ENCODE measurements at places on chromosomes 7 and 10.
A peak's percentile ranks its signal among the peaks of the same experiment; 100 is the strongest.

DNA sequence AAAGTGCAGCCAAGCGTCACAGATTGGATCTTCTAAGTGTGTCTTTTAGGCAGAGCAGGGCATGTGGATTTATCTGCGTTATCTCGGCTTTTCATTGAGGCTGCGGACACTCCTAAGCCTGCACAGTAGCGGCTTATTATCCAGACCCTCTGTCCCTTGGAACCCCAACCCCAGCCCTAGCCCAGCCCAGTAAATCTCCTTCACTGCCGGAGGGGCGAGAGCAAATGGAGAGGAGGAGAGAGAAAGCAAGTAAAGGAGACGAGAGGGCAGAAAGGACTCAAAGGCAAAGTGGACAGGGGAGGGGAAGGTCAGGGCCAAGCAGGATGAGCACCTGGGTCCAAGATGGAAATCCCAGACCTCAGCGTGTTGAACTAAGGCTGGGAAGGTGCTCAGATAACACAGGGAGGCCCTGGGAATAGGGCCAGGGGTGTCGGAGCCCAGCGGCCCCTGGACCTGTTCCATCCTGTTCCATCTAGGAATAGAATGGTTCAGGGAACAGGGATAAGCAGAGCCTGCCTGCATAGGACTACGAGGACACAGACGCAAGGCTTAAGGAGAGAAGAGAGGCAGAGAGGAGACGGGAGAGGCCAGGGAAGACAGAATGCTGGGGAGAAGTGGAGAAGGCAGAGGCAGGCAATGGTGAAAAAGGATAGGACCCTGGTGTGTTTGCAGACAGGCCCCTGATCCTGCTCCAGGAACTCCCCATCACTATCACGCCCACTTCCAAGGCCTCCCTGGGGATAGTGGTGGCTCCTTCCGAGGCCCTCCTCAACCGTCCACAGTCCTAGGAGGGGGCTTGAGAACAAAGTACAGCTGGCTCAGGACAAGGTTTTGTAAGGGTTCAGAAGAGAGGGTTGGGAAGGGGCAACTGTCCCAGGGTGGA, 99.6 kb downstream of the CHST15 start:
- no peak for DNase-seq

DNA sequence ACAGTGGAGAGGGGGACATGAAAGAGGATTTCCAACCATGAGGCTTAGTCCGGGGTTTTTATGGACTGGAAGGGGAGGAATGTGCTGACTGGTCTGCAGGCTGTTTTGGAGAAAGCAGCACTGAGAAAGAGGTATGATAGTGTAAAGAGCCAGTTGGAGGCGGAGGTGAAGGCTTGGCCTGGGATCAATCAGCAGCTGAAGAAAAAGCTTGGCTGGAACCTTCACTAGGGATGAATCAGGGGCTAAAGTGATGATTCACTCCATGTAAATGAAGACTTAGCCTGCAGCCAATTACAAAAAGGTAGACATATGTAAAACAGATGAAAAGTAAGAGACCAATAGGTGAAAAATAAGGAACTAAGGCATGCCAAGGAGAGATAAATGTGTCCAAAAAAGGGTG, 1382.6 kb downstream of the GATA3 start:
- no peak for DNase-seq

- no peak for DNase-seq
Observed at GRCh38 chr7:70486977-70487376, 645.0 kb upstream of the GALNT17 start.

- no peak for DNase-seq
Observed at GRCh38 chr7:25858200-25858524, 293.8 kb upstream of the NFE2L3 start.

- DNase-seq = no peak
Observed at GRCh38 chr7:38773430-38773829, 135.6 kb downstream of the VPS41 start.

- DNase-seq = no peak
Observed at GRCh38 chr7:121689749-121690148, 183.2 kb upstream of the PTPRZ1 start.

- no peak for DNase-seq
Observed at GRCh38 chr7:50542132-50542531, 23.1 kb downstream of the DDC start.

DNA sequence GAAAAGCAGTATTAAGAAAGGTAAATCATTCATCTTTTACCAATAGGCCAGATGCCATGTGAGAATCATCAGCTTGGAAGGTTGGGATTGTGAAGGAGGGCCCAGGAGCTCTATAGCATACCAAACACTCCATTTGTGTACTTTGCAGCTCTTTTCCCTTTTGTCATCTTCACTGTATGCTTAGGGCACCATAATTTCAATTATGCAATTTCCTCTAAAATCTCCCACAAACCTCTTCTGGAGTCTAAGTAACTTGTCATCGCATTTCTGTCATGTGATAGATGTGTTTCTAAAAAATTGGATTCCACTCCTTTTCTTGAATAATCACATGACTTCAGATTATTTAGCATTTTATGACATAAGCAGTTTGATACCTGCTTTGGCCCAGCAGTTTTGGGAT, 17.9 kb downstream of the RPP30 start:
- no peak for DNase-seq

DNA sequence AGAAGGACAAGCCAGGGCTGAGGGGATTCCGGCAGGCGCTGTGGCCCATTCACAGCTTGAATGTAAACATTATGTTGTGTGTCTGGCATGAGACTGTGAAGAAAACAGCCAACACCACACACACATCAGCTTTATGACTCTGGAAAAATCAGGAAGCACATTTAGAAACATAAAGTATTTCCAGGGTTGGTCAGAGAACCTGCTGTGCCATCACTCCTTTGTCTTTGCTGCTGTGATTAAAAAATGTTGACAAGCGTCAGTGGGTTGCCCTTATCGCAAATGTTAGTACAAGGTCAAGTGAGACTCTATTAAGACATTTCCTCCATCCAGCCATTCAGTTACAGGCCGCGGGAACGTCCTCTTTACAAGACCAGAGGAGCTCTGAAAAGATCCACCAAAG, 95.4 kb downstream of the TAX1BP1 start:
- DNase-seq = no peak

DNA sequence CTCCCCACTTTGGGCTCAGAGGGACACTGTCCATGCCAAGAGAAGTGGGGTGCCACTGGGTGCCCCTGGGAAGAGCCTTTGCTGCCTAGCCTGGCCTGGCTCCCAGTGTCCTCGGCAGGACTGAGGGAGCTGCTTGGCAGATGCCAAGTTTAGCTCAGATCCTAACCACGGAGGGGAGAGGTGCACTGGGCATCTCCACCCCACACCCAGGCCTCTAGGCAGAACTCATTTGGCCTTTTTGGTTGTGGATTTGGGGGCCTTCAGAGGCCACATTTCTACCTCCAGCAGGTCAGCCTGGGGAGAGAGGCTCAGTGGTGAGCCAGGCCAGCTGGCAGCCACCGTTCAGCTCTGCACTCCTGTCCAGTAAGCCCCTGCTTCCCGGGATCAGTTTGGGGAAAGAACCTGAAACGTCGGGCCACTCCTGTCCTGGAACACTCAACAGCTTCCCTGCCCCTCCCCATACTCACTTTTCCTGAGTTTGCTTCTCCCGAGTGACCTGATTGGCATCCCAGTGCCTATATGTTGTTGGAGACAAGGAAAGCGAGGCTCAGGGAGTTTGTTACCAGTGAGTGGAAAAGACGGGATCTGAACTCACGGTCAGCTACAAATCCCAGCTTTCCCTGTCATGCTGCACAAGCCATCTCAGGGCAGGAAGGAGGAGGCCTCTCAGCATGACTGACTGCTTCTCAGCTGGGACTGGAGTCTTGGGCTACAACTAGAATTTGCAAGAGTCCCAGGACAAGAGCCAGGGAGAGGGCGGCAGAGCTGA, 11.2 kb upstream of the CXCL12 start:
- DNase-seq = no peak

DNA sequence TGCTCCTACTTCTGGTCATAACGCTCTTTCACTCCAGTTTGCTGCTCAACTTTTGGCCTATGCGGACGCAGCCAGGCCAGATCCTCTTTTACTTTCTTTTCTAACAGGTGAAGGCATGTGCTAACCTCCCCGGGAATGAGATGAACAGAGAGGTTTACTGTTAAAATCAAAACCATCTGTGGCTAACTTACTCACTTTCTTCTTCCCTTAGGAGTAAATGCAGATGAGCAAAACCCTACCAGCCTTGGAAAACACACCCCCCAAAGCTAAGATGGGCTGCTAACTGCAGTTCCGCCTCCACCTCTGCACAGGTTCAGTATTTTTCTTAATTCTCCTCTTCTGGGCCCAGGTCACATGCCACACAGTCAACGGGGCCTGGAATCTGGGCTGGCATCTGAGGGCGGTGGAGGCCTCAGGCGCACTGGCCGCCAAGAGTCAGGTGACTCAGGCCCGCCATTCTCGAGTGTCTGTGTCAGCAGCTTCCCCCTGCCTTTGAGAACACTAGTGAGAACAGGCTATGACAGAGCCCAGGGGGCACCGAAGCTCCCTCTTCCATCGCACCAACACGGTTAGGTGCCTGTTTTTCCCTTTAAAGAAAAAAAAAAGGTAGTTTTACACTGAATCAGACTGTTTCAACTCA, 11.1 kb downstream of the FAM53B start:
- no peak for DNase-seq

GRCh38 chr10:128054163-128054970, 71.9 kb downstream of the MKI67 start:
- no peak for DNase-seq

DNA sequence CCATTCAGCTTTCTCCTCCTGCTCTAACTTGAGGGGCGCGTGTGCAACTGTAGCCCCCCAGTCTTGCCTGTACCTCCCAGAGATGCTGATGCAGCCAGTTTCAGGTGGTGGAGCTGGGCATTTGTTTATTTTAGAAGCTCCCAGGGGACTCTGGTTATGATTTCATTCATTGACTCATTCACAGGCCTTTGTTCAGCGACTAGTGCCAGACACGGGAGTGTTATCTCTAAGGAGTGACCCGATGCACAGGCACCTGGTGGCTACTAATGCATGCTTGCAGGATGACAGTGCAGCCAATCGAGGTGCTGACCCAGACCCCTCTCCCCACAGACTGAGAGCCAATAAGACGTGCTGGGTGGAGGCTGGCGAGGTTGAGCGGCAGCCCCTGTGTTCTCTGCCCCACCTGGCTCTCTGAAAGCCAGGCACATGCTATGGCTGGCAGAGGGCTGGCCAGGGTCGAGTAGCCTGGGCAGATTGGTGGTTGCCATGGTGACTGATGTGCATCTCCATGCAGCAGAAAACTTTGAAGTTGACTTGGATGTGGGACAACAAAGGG, 19.7 kb upstream of the SLC18A2 start:
- DNase-seq = no peak

GRCh38 chr10:118054383-118054782, 7.6 kb upstream of the RAB11FIP2 start:
- no peak for DNase-seq

DNA sequence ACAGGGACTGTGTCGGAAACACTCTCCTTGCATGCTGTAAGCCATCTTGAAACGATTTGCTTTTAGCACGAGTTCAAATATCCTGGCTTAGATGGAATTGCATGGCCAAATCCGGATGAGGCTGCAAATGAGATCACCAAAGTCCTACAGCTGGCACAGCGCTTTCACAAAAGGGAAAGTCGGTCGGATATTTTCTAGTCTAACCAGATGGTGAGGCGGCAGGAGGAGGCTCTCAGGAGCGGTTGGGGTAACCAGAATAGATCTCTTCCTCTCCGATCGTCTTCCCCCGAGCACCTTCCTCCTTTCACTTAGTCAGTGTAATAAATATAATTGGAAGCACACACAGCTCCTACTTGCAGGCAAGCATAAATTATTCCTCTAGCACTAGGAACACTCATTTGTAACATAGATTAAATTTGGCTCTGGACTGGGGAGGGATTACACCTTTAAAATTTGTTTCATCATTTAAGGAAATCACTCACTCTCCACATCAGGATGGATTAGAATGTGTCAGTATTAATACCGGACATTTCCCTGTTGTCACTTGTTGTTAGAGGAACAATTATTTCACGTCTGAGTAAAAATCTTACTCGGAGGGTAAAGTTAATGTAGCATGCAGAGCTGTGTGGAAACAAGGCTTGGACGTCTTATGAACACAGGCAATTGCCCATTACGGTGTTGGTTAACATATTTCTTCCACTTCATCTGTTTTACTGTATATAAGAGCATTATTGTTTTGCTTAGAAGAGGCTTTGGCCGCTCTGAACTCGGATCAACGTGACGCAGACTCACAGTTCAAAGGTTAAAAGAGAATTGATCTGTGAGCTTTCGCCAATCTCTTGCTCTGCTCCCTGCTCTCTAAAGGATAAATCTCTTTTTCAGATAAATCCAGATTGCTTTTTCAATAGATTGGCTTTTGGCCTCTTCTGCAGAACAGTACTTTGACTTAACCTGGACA, 857.9 kb downstream of the TYW1 start:
- no peak for DNase-seq

DNA sequence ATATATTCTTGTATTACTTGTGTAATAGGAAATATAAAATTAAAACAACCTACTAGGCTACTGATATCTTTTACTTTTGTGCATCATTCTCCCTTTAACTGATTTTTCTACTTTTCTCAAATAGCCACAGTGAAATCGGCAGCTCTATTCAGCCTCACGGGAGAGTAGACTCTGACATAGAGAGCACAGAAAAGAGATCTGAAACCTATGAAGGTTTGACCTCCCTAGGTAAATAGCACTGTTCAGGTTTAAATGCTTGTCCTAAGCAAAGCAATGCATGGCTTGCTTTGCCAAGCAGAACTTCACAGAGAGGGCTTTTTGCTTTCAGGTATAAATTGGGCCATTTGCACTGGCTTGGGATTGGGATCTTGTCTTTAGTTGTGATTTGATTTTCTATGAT, 53.1 kb downstream of the ACADSB start:
- no peak for DNase-seq

GRCh38 chr7:102978284-102978683, 65.5 kb downstream of the LRRC17 start:
- DNase-seq = peak; percentile 32

GRCh38 chr7:92244808-92245486, 767 bp downstream of the KRIT1 start:
- DNase-seq = no peak

- DNase-seq = peak; percentile 58
Observed at GRCh38 chr10:116669080-116669479, 48.3 kb downstream of the PNLIPRP2 start.

Measured in lower leg skin (tissue), 4 donors.